Astrocyte (in vitro differentiated cells and primary cell): ENCODE measurements at places on chromosomes 12 and 14. TPM values are rescaled to one million over a fixed set of nuclear protein-coding genes. Genes with fewer than 3 reads are reported as not detected.

The FOXN4 gene
- total RNA-seq, result not detected in 2 replicates

DNA sequence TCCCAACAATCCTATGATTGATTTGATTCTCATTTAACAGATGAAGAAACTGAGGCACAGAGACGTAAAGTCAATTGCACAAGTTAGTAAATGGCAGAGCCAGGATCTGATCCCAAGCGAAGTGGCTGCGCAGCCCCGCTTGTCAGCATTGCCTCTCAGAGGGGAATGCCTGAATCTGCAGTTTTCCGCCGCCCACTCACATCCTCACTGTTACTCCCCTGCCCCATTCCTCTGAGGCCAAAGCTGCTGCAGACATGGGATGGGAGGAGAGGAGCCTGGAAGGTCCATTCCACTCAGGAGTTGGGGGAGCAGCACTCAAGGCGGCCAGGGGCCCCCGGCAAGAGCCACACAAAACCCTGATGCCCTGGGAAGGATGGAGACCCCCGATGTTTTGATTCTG is 1.0 kb downstream of the NRIP2 start:
- no peak for DNase-seq
- H3K36me3 ChIP-seq, result peaks cover 4% of the 10 kb centered on the region
- no peak overlapping the region for H3K4me3 ChIP-seq
- peaks cover 19% of the 10 kb centered on the region for H3K4me1 ChIP-seq
- no peak overlapping the region for H3K27ac ChIP-seq

The MDGA2 gene
- 2.0 and 2.4 TPM in 2 replicates for total RNA-seq

DNA sequence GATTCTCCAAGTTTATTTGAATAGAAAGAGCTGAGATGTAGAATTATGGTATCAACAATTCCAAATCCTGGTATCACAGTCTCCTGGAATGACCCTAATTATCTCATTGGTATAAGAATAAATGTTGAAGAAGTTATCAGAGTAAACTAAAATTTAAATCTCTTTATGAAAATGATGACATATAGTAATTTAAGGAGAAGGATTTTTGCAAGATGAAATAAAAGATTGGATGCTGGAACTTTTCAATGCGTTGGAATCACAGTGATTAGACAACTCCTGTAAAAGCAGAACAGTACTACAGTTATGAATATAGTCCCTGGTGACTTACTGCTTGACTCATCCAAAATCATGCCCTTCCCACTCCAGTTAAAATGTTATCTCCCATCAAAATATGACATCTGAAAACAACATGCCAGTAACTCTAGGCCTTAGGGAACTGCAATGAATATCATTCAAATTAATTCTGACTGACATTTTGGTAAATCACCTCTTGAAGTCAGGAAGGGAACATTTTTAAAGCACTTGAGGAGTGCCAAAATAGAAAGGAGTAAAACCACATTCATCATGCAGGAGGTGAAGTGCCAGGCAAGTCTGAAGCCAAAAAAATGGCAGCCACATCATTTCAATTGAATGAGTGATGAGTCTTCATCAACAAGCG is 197.8 kb upstream of the PRKD1 start:
- no peaks in the 10 kb centered on the region for H3K4me1 ChIP-seq
- no peak for DNase-seq
- H3K27ac ChIP-seq, result no peak overlapping the region
- H3K4me3 ChIP-seq, result no peak overlapping the region
